Foreskin keratinocyte (primary cell): ENCODE measurements at places on chromosomes 16 and 17. TPM values are rescaled to one million over a fixed set of nuclear protein-coding genes. Genes with fewer than 3 reads are reported as not detected.

Gene RPGRIP1L
- total RNA-seq: 9.7 and 9.8 TPM in 2 replicates

Gene ITGB4
- 956 and 1,415 TPM in 2 replicates for total RNA-seq

Gene STUB1
- total RNA-seq: 125 and 138 TPM in 2 replicates

Gene TMEM238L
- total RNA-seq: not detected in 2 replicates

Gene HES7
- total RNA-seq: 1.0 and 1.1 TPM in 2 replicates

- peak; percentile 50 for DNase-seq
These were observed 19.3 kb downstream of the GDE1 start for GRCh38 chr16:19502395-19503131.

GRCh38 chr16:35908942-35909341, 2449.5 kb downstream of the TP53TG3F start:
- DNase-seq: no peak

DNA sequence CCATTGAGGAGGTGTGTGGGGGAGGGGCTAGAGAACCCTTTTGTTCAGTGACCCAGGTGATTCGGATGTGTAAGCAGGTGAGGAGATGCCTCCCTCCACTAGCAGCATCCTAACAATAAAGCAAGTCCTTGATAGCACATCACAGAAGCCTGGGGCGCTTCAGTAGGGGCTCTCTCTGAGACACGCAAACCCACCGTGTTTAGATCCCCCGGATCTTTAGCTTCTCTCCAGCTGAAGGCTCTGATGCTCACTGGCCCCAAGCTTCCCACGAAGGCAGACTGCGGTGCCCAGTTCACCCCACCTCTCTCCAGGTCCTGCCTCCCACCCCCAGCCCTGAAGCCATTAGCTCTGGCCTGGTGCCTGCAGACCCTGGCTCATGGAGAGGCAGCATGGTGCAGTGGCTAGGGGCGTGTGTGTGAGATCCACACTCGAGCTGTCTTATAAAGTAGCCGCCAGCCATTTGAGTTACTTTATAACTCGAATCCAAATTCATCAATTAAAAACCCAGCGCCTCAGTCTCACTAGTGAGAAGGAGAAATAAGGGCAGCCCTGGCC, 204.7 kb upstream of the TNRC6C start:
- no peak for DNase-seq

- no peak for DNase-seq
These were observed 10.3 kb upstream of the RPL38 start for GRCh38 chr17:74192950-74193781.

DNA sequence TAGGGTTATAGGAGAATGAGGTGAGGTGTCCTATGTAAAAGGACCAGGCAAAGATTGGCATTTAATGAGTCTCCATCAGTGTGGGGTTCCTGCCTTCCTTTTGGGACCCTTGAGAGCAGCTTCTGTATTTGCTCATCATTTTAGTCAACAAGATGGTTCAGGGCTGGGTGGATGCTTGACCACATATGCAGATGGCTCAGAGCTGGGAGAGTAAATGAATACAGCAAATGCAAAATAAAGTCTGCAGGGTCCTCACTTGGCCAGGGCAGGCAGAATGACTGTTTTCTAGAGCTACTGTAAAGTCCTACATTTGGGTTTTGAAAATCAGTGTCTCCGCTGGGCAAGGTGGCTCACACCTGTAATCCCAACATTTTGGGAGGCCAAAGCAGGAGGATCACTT, 57.2 kb upstream of the ETV4 start:
- DNase-seq: no peak

DNA sequence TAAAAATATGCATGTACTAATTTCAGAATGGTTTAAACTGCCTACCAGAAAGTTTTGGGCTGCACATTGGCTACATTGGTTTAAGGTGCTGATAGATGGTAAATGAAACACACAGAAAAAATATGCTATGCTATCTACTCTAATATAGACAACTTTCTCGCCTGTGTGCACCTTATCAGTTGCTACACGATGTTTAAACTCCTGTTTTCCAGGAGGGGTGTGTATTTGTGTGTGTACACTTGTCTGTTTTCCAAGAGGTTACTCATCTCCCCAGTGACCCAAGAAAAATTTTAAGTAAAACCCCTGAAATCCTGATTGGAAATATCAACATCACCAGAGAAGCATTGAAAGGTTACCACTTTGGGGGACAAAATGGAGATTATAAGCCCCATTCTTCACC, 21.6 kb upstream of the PSMC5 start:
- DNase-seq: no peak

- no peak for DNase-seq
These were observed 83.8 kb downstream of the PMP22 start for GRCh38 chr17:15181333-15181732.

- DNase-seq: no peak
These were observed 25.5 kb upstream of the CDH1 start for GRCh38 chr16:68711421-68712139.

GRCh38 chr16:75074920-75075687, 41.5 kb downstream of the LDHD start:
- no peak for DNase-seq

DNA sequence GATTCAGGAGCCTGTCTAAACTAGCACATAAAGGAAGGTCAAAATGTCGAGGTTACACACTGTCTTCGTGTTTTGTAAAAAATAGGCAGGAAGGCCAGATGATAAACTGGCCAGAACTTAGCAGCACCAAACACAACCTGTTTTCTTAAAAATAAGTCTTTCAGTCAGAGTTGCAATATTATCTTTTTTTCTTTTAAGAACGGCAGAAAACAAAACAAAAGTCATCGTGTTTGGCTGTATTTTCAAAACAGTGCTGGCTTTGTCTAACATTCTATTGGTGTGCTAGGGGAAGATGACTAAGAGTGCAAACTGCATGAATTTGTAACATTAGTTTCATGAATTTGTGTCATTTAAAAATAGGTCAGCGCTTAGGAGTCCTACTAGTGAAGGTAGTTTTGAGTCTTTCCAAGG, 5.3 kb downstream of the MAF start:
- DNase-seq: peak; percentile 4

- peak; percentile 19 for DNase-seq
These were observed 25.3 kb downstream of the BFAR start for GRCh38 chr16:14658063-14658462.

DNA sequence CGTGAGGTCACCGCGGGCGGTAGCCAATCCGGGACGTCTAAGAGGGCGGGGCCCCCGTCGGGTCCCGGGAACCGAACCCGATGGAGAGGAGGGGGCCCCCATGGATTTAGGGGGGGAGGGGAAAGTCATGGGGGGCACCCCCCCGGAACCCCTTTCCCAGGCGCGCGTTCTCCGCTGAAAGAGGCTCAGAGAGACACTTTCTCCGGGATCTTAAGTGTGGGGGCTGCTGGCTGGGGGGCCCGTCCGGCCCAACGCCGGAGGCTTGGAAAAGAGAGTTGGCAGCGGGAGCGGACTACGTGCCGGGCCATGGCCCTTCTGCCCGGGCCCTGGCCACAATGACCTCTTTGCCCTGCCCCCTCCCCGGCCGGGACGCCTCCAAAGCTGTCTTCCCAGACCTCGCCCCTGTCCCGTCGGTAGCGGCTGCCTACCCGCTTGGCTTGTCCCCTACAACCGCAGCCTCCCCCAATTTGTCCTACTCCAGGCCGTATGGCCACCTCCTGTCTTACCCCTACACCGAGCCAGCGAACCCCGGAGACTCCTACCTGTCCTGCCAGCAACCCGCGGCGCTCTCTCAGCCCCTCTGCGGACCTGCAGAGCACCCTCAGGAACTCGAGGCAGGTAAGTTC, at the start of gene DLX4:
TSS of gene DLX4 (plus strand) at position 57 of the 626 bp plus-strand sequence. CDS start at position 336, 279 bp downstream.
- DNase-seq: no peak

- DNase-seq: no peak
These were observed 71.7 kb downstream of the RPH3AL start for GRCh38 chr17:280901-281300.

DNA sequence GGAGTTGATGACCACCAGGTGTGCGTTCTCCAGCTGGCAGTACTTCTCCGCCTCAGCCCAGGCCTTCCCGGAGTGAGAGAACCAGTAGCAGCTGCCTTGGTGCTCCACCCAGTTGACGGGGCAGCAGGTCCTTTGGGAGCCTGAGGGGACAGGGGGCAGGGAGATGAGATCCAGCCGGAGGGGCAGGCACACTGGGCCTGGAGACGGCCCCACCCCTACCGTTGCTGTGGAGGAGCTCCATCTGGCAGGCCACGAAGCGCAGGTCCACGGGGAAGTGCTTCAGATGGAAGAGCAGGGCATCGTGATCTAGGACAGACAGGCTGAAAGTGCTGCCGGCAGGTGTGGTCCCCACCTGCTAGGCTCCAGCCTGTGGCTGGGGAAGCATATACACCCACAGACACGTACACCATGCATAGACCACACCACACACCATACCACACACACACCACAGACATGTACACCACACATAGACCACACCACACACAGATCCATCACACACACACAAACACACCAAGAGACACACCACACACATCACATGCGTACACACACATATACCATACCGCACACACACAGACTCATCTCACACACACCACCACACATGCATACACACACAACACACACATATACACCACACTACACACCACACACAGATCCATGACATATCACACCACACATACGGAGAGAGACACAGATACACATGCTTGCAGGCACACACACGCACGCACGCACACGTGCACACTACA, 7.4 kb downstream of the ASGR2 start:
- DNase-seq: no peak

GRCh38 chr16:4404247-4404966, 12.0 kb downstream of the CORO7 start:
- DNase-seq: peak; percentile 32

GRCh38 chr17:7557775-7558543, 591 bp upstream of the TNFSF13 start:
- no peak for DNase-seq
